H1 (cell line): ENCODE measurements at places on chromosomes 12 and 14. TPM values are rescaled to one million over a fixed set of nuclear protein-coding genes. Genes with fewer than 3 reads are reported as not detected.

The NUDT4 gene
- total RNA-seq = 61.0 and 71.7 TPM in 2 replicates

The C12orf75 gene
- 37.6 and 41.2 TPM in 2 replicates for total RNA-seq

- no peak for DNase-seq
- no peaks in the 10 kb centered on the region for H3K4me1 ChIP-seq
- H3K36me3 ChIP-seq = peaks cover 41% of the 10 kb centered on the region
- no peaks in the 10 kb centered on the region for H3K27me3 ChIP-seq
- H3K4me3 ChIP-seq = no peak overlapping the region
Measured at GRCh38 chr12:115966376-115966775, 311.1 kb downstream of the MED13L start.

The BMP4 gene
- total RNA-seq = 5.4 and 5.9 TPM in 2 replicates

The RFX4 gene
- total RNA-seq = not detected in 2 replicates

GRCh38 chr12:68866950-68867349, 59.0 kb downstream of the MDM2 start:
- H3K27ac ChIP-seq = no peak overlapping the region
- no peaks in the 10 kb centered on the region for H3K36me3 ChIP-seq
- H3K4me1 ChIP-seq = peaks cover 4% of the 10 kb centered on the region; the same call in 1 of the 2 replicates
- no peaks in the 10 kb centered on the region for H3K27me3 ChIP-seq
- H3K4me3 ChIP-seq = no peak overlapping the region

GRCh38 chr14:32939254-32940065, 781 bp downstream of the NPAS3 start:
- H3K27me3 ChIP-seq = peaks cover 8% of the 10 kb centered on the region
- DNase-seq = no peak
- H3K4me1 ChIP-seq = peaks cover 3% of the 10 kb centered on the region
- no peak overlapping the region for H3K27ac ChIP-seq
- H3K36me3 ChIP-seq = no peaks in the 10 kb centered on the region

DNA sequence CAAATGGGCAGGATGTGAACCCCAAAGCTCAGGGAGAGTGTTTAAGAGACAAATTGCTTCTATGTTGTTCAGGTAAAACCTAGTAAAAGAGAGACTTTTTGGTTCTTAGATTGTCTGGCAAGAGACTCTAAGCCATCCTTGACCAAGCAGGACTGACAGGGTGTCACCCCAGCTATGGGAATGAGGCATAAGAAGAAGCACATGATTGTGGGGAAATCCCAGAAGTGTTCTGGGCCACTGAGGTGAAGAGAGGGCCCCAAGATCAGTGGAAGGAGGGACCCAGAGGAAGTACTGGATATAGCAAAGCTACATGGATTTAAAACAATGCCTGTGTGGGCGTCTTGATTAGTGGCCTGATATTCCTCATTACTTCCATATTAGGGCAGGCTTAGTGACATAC, 99.0 kb downstream of the SAMD4A start:
- H3K27ac ChIP-seq = no peak overlapping the region
- no peaks in the 10 kb centered on the region for H3K27me3 ChIP-seq
- no peaks in the 10 kb centered on the region for H3K36me3 ChIP-seq

The C1QL4 gene
- 0.28 and 0.59 TPM in 2 replicates for total RNA-seq

- no peak overlapping the region for H3K27ac ChIP-seq
- no peaks in the 10 kb centered on the region for H3K4me1 ChIP-seq
- no peak overlapping the region for H3K4me3 ChIP-seq
- DNase-seq = no peak
- H3K27me3 ChIP-seq = no peaks in the 10 kb centered on the region
Measured at GRCh38 chr14:34347683-34348082, 114.4 kb downstream of the SPTSSA start.

GRCh38 chr12:22018860-22019259, 27.2 kb upstream of the CMAS start:
- no peak overlapping the region for H3K4me3 ChIP-seq
- H3K27me3 ChIP-seq = no peaks in the 10 kb centered on the region
- no peaks in the 10 kb centered on the region for H3K36me3 ChIP-seq
- no peaks in the 10 kb centered on the region for H3K4me1 ChIP-seq

GRCh38 chr14:68628605-68629310, 164.1 kb downstream of the ZFP36L1 start:
- H3K4me3 ChIP-seq = peak overlapping the region; percentile 24; the same call in 1 of the 2 replicates
- no peaks in the 10 kb centered on the region for H3K27me3 ChIP-seq
- peak; percentile 73 for DNase-seq
- H3K4me1 ChIP-seq = peaks cover 9% of the 10 kb centered on the region

The ADGRD1 gene
- total RNA-seq = 0.48 and 1.3 TPM in 2 replicates

The CMA1 gene
- not detected in 2 replicates for total RNA-seq

GRCh38 chr12:62934239-62934798, 631 bp downstream of the PPM1H start:
- peak; percentile 79 for DNase-seq
- peak overlapping the region; percentile 84 for H3K4me3 ChIP-seq
- no peak overlapping the region for H3K27ac ChIP-seq
- H3K4me1 ChIP-seq = no peaks in the 10 kb centered on the region; the same call in 1 of the 2 replicates
- H3K27me3 ChIP-seq = no peaks in the 10 kb centered on the region

The BMAL2 gene
- total RNA-seq = 20.6 and 22.8 TPM in 2 replicates

The GUCY2C gene
- total RNA-seq = 2.5 and 3.2 TPM in 2 replicates

GRCh38 chr12:88266806-88267360, 124.8 kb downstream of the TMTC3 start:
- no peak overlapping the region for H3K27ac ChIP-seq
- no peak for DNase-seq
- H3K4me1 ChIP-seq = no peaks in the 10 kb centered on the region
- H3K27me3 ChIP-seq = no peaks in the 10 kb centered on the region

DNA sequence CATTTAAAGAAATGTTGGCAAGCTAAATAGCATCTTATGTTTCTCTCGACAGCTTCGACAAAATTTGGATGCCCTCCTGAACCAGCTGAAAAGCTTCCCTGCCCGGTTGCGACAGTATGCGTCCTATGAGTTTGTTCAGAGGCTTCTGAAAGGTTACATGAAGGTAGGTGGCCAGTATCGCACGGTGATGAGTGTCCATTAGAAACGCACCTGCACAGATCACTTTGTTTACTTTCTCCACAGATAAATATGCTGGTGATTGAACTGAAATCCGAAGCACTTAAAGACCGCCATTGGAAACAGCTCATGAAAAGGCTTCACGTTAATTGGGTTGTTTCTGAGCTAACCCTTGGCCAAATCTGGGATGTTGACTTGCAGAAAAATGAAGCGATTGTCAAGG, 36.5 kb downstream of the DYNC1H1 start:
- DNase-seq = no peak
- H3K27ac ChIP-seq = no peak overlapping the region
- peaks cover 42% of the 10 kb centered on the region for H3K36me3 ChIP-seq
- no peaks in the 10 kb centered on the region for H3K4me1 ChIP-seq

The RERGL gene
- total RNA-seq = not detected in 2 replicates

DNA sequence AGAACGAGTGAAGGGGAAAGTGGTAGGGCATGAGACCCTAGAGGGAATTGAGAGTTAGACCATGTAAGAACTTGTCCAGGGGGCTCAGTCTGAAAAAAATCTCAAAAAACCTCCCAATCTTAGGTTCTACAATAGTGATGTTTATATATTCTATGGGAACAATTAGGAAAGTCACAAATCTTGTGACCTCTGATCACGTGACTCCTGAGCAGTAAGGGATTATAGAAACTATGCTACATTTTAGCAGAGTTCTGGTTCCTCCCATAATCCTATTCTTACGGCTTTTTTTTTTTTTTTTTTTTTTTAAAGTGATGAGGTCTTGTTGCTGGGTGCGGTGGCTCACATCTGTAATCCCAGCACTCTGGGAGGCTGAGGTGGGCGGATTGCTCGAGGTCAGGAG, 5.8 kb downstream of the ADCK1 start:
- H3K27me3 ChIP-seq = no peaks in the 10 kb centered on the region
- DNase-seq = no peak
- no peak overlapping the region for H3K27ac ChIP-seq
- H3K4me1 ChIP-seq = no peaks in the 10 kb centered on the region
- H3K36me3 ChIP-seq = no peaks in the 10 kb centered on the region

DNA sequence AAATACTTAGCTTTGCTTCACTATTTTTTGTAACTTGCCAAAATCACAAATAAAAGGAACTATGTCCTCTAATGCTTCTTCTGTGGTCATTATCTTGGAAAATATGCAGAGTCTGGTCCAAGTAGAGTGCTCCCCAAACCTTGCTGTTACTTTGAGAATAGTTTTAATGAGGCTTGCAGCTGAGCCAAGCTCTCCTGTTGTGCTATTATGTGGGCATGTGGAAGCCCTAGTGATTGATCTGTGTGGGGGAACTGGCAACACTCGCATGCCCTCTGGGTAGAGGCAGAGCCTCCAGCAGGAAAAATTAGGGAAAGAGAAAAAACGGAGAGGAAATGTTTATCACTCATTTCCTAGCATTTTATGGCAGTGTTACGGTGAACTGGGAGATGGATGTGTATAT, 473.1 kb downstream of the EGLN3 start:
- H3K36me3 ChIP-seq = no peaks in the 10 kb centered on the region
- H3K4me3 ChIP-seq = no peak overlapping the region
- H3K4me1 ChIP-seq = no peaks in the 10 kb centered on the region
- H3K27ac ChIP-seq = no peak overlapping the region
- DNase-seq = no peak
- no peaks in the 10 kb centered on the region for H3K27me3 ChIP-seq

- H3K4me1 ChIP-seq = no peaks in the 10 kb centered on the region
- H3K27me3 ChIP-seq = no peaks in the 10 kb centered on the region
- H3K4me3 ChIP-seq = no peak overlapping the region
- no peak overlapping the region for H3K27ac ChIP-seq
- DNase-seq = no peak
- no peaks in the 10 kb centered on the region for H3K36me3 ChIP-seq
Measured at GRCh38 chr14:87489196-87489819, 503.7 kb downstream of the GALC start.

DNA sequence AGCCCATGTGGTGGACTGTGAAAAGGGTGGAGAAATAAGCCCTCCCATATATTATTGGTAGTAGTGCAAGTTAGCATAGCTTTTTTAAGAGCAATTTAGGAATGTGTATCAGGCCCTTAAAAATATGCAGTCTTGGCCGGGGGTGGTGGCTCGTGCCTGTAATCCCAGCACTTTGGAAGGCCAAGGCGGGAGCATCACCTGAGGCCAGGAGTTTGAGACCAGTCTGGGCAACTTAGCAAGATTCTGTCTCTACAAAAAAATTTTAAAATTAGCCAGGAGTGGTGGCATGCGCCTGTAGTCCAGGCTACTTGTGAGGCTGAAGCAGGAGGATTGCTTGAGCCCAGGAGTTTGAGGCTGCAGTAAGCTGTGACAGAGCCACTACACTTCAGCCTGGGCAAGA, 64.2 kb upstream of the BCAT1 start:
- DNase-seq = no peak
- H3K4me3 ChIP-seq = no peak overlapping the region
- peaks cover 3% of the 10 kb centered on the region for H3K4me1 ChIP-seq
- H3K27ac ChIP-seq = no peak overlapping the region
- H3K27me3 ChIP-seq = no peaks in the 10 kb centered on the region

DNA sequence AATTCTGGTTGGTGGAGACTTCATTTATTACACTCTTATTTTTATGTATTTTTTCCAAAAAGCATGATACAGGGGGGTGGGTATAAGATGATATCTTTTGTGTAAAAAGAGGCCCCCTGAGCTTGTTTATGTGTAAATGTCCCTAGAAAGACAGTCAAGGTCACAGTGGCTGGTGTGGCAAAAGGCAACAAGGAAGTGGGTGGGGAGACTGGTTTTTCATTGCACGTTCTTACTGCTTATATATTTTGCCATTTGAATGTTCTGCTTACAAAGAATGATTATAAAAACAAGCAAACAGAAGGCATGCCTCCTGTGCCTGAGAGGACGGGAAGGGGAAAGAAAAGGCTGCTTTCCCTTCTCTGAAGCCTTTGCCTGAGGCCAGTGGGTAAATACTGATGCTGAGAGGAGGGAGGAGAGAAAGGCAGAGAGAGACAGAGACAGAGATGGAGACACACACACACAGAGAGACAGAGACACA, 24.1 kb upstream of the ADIPOR2 start:
- DNase-seq = no peak
- no peak overlapping the region for H3K27ac ChIP-seq
- H3K36me3 ChIP-seq = no peaks in the 10 kb centered on the region
- H3K4me3 ChIP-seq = no peak overlapping the region
- no peaks in the 10 kb centered on the region for H3K4me1 ChIP-seq
- H3K27me3 ChIP-seq = peaks cover 9% of the 10 kb centered on the region

The SIX6 gene
- total RNA-seq = not detected in 2 replicates

The PTPN6 gene
- total RNA-seq = 25.7 and 28.4 TPM in 2 replicates

DNA sequence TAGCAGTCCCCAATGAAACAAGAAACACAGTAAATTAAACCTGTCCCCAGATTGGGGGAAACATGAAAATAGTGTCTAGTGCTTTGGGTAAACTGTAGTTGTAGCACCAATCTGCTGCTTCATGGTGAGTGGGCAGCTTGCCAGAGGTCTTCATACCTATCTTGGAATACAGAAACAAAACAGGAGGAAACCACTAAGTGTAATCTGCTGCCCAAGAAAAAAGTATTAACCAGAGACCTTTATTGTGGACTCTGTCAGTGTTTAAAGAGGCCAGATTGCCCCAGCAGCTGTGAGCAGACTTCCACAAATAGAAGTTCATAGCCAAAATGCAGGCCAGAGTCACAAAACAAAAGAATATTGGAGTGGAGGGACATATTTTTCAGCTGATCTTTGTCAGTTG, 2.3 kb downstream of the ISCU start:
- H3K36me3 ChIP-seq = peaks cover 55% of the 10 kb centered on the region
- DNase-seq = no peak
- H3K4me1 ChIP-seq = no peaks in the 10 kb centered on the region
- H3K27ac ChIP-seq = no peak overlapping the region
- no peaks in the 10 kb centered on the region for H3K27me3 ChIP-seq

The CIROP gene
- not detected in 2 replicates for total RNA-seq

GRCh38 chr14:56162476-56162875, 44.3 kb downstream of the PELI2 start:
- no peaks in the 10 kb centered on the region for H3K27me3 ChIP-seq
- no peaks in the 10 kb centered on the region; the same call in 1 of the 2 replicates for H3K4me1 ChIP-seq
- H3K36me3 ChIP-seq = no peaks in the 10 kb centered on the region
- H3K27ac ChIP-seq = no peak overlapping the region
- no peak for DNase-seq

- H3K4me1 ChIP-seq = peaks cover 8% of the 10 kb centered on the region
- no peak overlapping the region for H3K27ac ChIP-seq
- no peaks in the 10 kb centered on the region for H3K27me3 ChIP-seq
- H3K36me3 ChIP-seq = no peaks in the 10 kb centered on the region
- H3K4me3 ChIP-seq = no peak overlapping the region
- DNase-seq = no peak
Measured at GRCh38 chr12:11807458-11807857, 158.0 kb downstream of the ETV6 start.

The ADAMTS20 gene
- 4.5 and 5.1 TPM in 2 replicates for total RNA-seq

GRCh38 chr14:31933716-31934115, 143.4 kb upstream of the ARHGAP5 start:
- no peaks in the 10 kb centered on the region; the same call in 1 of the 2 replicates for H3K27me3 ChIP-seq
- H3K36me3 ChIP-seq = no peaks in the 10 kb centered on the region
- no peak overlapping the region for H3K27ac ChIP-seq

- H3K27ac ChIP-seq = no peak overlapping the region
- H3K27me3 ChIP-seq = no peaks in the 10 kb centered on the region
- DNase-seq = peak; percentile 80
- peaks cover 7% of the 10 kb centered on the region for H3K4me1 ChIP-seq
- no peaks in the 10 kb centered on the region for H3K36me3 ChIP-seq
Measured at GRCh38 chr14:94548999-94549985, 11.9 kb upstream of the SERPINA4 start.

- peaks cover 15% of the 10 kb centered on the region for H3K27me3 ChIP-seq
- peaks cover under 1% of the 10 kb centered on the region for H3K4me1 ChIP-seq
- no peak overlapping the region for H3K4me3 ChIP-seq
Measured at GRCh38 chr12:53733807-53734200, 6.6 kb upstream of the CALCOCO1 start.
